ENCODE measurements at places on chromosomes 3 and 15.

- no peak for DNase-seq
Measured at GRCh38 chr3:63937661-63938651, 25.8 kb upstream of the SCAANT1 start.

- DNase-seq = no peak
Measured at GRCh38 chr3:158912621-158913020, 110.8 kb downstream of the MFSD1 start.

GRCh38 chr3:176992565-176992964 is 204.7 kb downstream of the TBL1XR1 start:
- no peak for DNase-seq

DNA sequence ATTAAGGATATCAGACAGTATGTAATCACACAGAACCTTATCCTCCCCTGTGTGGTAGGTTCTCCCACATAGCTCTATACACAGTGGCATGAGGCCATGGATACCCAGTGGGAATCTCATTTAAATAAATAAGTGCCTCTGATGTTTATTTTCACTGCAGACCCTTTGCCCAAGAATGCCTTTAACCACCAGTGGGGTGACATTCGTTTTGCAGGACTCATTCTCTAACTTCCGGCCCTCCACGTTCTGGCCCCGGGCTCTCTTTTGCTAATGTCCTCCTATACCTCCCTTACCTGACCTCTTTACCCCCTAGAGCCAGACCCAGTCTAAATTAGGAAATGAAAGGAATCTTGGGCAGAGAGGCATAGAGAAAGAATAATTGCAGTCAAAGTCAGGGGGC is 8.3 kb downstream of the CCDC80 start:
- DNase-seq = no peak

DNA sequence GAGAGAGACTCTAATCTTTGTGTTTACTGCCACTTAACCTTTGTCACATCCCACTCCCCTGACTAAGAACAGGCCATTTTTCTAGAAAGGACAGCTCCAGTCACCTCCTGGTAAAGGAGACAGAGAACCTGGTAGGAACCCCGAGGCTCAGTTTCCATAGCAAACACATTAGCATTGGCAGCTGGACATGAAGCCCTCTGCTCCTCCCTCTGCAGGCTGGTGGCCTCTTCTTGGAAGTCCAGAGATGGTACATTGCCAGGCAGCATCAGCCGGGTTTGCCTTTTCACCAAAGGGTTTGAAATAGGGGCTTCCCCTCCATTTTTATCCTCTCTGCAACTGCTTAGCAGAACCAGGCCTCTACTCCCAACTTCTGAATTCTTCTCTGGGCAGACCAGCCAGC is 213.4 kb upstream of the SEMA6D start:
- no peak for DNase-seq

GRCh38 chr3:184314700-184315542 is 515 bp downstream of the EIF4G1 start:
- DNase-seq = peak; percentile 45
